ENCODE measurements at places on chromosomes 12 and 14.

GRCh38 chr12:98406378-98406777, 109.0 kb upstream of the TMPO start:
- no peak for DNase-seq

DNA sequence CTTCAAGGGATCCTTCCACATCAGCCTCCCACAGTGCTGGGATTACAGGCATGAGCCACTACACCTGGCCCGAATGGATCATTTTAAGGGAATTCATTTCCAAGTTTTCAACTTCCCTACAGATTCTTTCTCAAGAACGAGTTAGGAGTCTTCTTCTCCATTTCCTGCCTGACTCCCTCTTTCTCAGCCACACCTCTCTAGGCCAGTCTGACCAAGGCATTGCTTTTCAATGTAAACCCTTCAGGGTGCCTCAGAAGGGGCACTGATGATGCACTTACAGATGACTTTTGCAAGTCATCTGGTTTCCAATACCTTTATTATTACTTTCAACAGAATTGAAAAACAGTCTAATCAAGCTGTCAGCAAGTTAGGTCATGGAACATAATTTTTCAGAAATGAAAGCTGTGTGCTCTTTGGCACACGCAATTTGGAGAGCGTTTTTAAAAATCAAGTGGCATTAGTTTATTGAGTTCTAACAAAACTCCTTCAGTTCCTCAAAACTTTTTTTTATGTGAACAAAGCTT, 47.2 kb downstream of the SVOP start:
- no peak for DNase-seq

DNA sequence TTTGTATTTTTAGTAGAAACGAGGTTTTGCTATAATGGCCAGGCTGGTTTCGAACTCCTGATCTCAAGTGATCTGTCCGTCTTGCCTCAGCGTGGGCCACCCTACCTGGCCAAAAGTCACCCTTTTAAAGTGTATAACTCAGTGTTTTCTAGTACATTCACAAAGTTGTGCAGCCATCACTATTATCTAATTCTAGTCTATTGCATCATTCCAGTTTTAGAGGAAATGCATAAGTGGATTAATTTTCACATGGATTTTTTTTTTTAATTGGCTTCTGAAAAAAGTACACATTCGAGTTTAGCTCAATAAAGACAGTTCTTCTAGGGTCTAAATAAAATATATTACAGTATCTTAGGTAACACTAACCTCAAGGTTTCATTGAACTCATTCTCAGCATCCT, 3.7 kb downstream of the DEPDC4 start:
- no peak for DNase-seq

GRCh38 chr12:76201316-76201715, 116.8 kb upstream of the NAP1L1 start:
- no peak for DNase-seq

DNA sequence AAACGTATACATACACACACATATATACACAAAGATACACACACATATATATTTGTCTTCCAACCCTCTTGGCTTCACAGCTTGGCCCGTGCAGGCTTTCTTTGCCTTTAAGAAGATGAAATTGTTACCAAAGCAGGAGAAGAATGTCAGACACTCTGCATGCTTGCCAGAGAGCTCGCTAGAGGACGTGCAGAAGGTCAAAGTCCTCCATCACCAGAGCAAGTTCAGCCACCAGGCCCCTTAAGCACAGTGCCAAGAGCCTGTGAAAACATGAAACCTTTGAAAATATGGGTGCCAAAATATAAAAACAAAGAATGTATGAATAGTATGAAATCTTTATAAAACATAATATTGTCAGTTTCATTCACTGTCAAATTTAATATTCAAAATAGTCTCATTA, 14.9 kb upstream of the MCRS1 start:
- DNase-seq = no peak

- no peak for DNase-seq
These were observed 92.5 kb downstream of the DPF3 start for GRCh38 chr14:72801381-72801812.

GRCh38 chr12:56257491-56258067, 605 bp downstream of the ANKRD52 start:
- no peak for DNase-seq

GRCh38 chr12:73951956-73952703, 585.5 kb upstream of the ATXN7L3B start:
- no peak for DNase-seq

DNA sequence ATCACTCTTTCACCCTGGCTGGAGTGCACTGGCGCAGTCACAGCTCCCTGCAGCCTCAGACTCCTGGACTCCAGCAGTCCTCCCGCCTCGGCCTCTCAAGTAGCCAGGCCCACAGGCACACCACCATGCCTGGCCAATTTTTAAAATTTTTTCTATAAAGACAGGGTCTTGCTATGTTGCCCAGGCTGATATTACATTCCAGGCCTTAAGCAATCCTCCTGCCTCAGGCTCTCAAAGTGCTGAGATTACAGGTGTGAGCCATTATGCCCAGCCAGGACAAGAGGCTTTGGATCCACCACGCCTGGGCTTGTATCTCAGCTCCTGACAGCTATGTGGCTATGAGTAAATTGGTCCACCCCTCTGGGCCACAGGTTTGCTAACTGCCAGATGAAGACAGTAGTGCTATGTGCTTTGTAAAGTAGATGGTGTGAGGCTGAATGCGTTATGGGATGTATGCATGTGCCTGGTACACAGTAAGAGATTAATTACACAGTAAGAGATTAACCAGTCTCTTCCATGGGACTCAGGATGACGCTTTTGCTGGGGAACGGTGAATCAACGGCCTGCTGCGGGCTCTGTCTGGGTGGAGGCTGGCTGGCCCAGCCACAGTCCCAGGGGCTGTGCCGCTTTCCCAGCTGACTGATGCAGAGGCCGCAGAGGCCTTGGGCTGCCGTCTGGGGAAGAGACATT, 53.3 kb upstream of the NCOR2 start:
- DNase-seq = no peak

DNA sequence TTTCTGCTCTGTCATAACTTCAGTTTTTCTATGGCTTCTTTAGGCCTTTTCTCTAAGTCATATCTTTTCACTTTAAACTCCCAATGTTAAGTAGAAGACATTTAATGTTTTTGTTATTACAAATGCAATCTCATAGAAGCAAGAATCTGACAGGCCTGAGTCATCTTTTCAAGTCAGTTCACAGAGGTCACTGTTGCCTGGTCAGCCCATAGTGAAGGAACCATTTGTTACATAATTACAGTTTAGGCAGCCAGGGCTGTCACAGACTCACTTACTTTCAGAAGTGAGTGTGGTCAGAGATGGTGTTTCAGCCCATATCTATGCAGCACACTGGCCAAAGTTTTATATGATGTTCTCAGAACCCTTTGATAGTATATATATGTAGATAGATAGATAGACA, 46.5 kb downstream of the CCER1 start:
- no peak for DNase-seq

DNA sequence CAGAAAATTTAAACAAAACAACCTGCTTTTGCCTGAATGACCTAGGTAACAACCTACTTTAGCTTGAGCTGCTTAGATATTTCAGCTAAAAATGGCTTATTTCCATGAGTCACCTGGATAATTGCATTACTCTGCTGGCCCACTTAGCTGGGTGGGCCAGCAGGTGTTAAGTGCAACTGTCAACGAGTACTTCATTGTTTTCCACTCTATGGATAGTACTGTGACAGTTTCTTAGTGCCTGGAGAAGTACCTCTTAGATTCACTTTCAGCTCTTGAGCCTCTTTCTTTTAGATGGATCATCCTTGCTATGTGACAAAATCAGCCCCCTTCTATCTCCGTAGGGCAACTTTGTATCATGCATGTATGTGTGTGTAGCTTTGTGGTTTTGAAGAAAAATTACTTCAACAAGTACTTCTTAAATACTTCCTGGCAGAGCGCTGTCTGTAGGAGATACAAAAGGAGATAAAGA, 368.2 kb upstream of the ATP2B1 start:
- DNase-seq = peak; percentile 48

DNA sequence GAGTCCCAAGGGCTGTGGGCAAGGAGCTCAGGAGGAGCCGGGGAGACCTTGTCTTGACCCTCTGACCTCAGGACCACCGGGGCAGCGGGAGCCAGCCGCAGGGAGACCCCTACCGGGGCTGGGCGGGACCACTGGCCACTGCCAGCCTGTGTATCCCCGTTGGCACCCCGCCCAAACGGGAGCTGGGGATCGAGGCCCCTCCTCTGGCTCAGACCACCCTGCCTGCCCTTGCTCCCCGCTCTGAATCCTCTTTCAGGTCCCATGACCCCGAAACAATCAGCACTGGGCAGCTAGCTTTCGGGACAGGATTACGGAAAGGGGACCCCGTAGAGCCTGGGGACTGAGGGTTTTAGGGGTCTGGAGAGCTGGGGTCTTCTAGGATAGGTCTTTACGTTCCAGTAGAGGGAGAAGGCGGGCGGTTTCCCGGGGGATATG, 1.3 kb downstream of the GLI1 start:
- DNase-seq = no peak

- DNase-seq = no peak
These were observed 53.9 kb downstream of the SMUG1 start for GRCh38 chr12:54134850-54135249.

DNA sequence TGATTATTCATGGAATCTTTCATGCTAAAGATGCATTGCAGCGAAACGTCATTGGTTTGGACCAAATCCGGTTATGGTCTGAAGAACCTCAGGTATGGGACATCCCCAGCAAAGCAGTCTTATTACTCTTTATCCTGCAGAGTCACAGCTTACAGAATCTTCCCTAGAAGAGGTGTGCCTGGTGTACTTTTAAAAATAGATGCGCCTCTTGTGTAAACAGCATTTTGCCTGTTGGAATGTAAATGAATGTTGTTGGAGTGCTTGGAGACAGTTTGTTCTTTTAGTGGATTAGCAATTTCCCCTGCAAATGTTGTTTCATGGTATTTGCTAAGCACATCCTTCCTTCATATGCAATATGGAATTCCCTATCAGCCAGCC, 242.5 kb downstream of the ZFP36L1 start:
- DNase-seq = no peak

GRCh38 chr12:60035835-60036234, 440.0 kb downstream of the SLC16A7 start:
- no peak for DNase-seq

- DNase-seq = no peak
These were observed 53.7 kb upstream of the INSM2 start for GRCh38 chr14:35480119-35480769.

- DNase-seq = peak; percentile 66
These were observed 74.3 kb downstream of the IGF1 start for GRCh38 chr12:102406033-102406584.

GRCh38 chr12:17060260-17060659, 454.3 kb upstream of the LMO3 start:
- DNase-seq = no peak

GRCh38 chr12:42145552-42146215, 1.0 kb upstream of the GXYLT1 start:
- no peak for DNase-seq

- DNase-seq = no peak
These were observed at the start of gene PLBD1 for GRCh38 chr12:14567351-14568162. PLBD1 (minus strand) TSS chr12:14567883; CDS start chr12:14567696, 187 bp downstream.

GRCh38 chr14:55533960-55534359, 46.0 kb upstream of the KTN1 start:
- DNase-seq = no peak

- DNase-seq = no peak
These were observed 144.6 kb upstream of the MYL2 start for GRCh38 chr12:111064982-111065381.

- no peak for DNase-seq
These were observed 59.4 kb downstream of the BHLHE41 start for GRCh38 chr12:26065451-26065850.

DNA sequence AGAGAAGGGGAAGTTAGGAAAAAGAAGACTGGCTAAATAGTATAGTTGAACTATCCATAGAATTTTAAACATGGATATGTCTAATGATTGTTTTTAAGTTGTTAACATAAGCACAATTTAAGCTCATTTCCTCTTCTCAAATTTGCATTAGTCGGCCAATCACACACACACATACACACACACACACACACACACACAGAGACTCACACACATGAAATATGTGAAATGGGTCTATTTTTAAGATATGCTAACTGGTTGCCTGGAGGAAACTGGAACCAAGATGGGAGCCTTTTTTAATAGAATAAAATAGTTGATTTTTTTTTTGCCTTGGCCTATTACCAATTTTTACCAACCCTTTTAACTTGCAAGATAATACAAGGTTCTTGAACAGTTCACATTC, 24.0 kb upstream of the STYK1 start:
- DNase-seq = no peak

- DNase-seq = no peak
These were observed 9.9 kb downstream of the ITGB7 start for GRCh38 chr12:53197011-53197640.

GRCh38 chr14:102927346-102927877, 4.9 kb downstream of the AMN start:
- no peak for DNase-seq

Measured in NCI-H187 treated with DMSO at 0.1 percent for 48 hours (cell line).